ENCODE measurements at places on chromosomes 2 and 18.

- DNase-seq, result no peak
Measured at GRCh38 chr2:30239308-30239985, 8.1 kb downstream of the LBH start.

GRCh38 chr2:230932556-230933511, 7.8 kb upstream of the GPR55 start:
- DNase-seq, result no peak

DNA sequence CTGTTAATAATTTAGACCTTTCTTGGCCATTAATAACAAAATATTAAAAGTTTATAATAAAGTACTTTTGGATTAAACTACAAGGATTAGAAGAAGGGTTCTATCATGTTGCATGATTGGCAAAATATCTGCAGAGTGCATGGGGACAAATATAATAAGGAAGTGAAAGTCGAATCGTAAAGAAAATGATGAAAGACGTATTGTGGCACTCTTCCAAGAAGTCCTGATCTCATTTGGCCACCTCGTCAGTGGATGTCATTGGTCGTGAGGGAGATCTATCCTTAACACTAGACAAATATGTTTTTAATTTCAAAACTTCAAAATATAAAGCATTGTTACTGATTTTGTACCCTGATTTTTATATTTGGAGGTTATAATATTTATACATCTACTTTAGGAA, 197.7 kb upstream of the STON1 start:
- DNase-seq, result no peak

DNA sequence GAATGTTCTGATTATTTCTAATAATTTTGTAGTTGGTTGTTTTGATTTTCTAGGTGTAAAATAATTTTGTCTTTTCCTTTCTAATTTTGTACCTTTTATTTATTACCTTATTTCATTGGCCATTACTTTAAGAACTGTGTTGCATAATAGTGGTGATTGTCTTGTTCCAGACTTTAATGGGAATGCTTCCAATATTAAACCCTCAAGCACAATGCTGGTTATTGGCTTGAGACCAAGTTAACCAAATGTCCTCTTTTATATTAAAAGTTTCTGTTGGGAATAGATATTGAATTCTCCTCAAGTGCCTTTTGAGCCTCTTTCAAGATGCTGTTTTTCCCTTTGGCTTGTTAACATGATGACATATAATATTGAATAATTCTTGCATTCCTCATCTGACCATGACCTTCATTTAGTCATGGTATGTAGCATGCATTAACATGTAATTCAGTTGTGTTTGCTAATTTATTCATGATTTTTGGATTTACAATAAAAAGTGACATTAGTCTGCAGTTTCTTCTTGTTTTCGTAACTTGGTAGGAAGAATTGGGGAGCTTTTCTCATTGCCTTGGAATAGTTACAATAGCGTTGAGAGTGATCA, 141.7 kb downstream of the DIS3L2 start:
- peak; percentile 9 for DNase-seq

GRCh38 chr2:58571181-58571852, 330.2 kb upstream of the FANCL start:
- DNase-seq, result peak; percentile 74

GRCh38 chr2:188601391-188601790, 309.7 kb downstream of the GULP1 start:
- DNase-seq, result no peak

- DNase-seq, result peak; percentile 36
Measured at GRCh38 chr2:135742325-135742757, 686 bp downstream of the UBXN4 start.

- no peak for DNase-seq
Measured at GRCh38 chr2:9052821-9053533, 49.5 kb upstream of the MBOAT2 start.

GRCh38 chr2:64750817-64751285, 97.1 kb upstream of the SERTAD2 start:
- peak; percentile 99 for DNase-seq

- DNase-seq, result no peak
Measured at GRCh38 chr2:36473230-36473629, 117.7 kb downstream of the CRIM1 start.

GRCh38 chr18:24662412-24662821, 202.0 kb downstream of the HRH4 start:
- no peak for DNase-seq

- no peak for DNase-seq
Measured at GRCh38 chr2:6657855-6658254, 207.9 kb downstream of the CMPK2 start.

DNA sequence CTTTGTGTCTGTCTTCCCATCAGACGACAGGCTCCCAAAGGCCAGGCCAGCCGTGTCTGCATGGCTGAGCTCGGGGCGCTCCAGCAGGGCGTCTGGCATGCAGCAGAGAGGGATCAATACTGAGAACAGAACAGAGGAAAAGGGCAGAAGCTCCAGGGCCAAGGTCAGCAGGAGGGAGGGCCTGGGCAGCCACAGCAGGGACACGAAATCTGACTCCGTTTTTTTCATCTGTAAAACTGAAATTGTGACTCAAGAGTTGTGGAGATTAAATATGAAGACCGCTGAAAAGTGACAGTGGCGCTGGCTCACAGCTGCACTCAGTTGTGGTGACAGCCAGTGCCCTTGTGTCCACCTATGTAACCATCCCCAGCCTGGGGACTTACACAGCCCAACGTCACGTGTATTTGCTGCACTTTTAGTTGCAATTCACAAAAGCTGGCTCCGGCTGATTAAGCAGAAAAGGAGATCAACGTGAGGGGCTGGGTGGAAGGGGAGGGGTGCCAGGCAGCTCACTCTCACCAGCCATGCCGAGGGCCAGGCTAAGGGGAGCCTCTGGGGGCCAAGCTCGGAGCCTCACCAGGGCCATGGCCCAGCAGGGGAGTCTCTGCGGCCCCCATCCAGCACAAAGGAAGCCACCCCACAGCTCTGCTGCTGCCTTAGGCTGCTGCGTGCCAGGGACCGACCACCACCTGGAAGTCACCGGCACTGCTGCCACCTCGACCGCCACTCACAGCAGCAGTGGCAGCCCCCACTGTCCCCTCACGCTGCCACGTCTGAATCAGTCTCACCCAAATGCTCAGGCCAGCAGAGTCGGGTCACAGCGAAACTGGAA, 74.7 kb downstream of the EIPR1 start:
- DNase-seq, result no peak

GRCh38 chr2:29239209-29239960, 124.2 kb downstream of the CLIP4 start:
- DNase-seq, result no peak

- DNase-seq, result no peak
Measured at GRCh38 chr2:237919593-237919992, 47.2 kb upstream of the UBE2F start.

DNA sequence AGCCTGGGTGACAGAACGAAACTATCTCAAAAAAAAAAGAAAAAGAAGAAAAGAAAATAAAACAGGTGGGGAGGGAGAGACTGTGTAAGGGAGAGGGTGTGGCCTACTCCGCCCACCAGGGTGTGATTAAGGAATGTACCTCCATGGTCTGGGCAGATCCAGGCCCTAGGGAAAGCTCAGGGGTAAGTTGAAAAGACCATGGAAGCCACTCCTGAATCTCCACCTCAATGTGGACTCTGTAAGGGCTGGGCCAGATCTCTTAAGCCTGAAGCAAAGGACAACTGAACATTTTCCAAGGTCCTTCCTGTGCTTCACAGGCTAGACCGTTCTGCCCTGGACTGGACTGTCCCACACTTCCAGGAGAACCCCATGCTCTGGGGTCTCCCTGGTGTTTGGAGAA, 9.7 kb upstream of the ATG16L1 start:
- no peak for DNase-seq

DNA sequence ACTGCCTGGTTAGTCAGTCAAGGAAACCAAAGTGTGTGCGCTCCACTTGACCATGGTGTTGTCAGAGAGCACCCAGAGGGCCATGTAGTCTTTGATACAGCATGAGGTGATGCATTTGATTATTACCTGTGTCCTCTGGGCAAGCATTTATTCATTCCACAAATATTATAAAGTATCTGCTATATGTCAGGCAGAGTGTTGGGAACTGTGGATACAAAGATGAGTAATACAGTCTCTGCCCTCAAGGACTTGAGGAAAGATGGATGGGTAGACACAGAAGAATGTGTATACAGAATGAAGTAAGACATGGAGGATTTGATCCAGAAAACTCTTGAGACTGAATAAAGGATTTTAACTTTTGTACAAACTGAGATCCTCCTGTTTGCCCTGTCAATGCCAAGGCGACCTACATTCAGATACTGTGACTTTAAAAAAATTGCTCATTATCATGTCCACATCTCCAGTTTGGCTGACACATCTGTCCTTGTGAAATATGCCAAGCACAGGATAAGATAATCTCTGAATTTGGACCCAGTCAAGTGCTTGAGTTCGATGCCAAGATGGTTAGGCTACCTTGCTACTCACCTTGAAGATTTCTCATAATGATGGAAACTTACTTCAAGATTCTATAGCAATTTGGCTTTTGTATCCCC, 50.8 kb downstream of the ACYP2 start:
- DNase-seq, result no peak

DNA sequence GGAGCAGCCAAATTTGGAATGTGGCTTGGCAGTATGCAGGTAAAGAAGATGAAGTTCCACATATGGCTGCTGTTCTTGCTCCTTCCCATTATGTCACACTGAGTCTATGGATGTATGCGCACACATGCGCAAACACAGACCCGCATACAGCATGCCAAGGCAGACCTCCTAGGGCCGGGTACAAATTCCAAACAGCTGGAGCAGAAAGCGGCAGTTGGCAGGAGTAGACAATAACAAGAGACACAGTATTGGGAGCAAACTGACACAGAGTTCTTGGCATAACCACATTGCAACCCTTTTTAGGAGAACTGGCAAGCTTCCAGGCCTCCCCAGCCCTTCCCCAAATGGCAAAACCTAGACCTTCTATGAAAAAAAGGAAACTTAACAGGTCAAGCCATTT, 268.9 kb downstream of the SP3 start:
- peak; percentile 99 for DNase-seq

GRCh38 chr2:28976584-28976983, 4.5 kb upstream of the TOGARAM2 start:
- DNase-seq, result no peak

- peak; percentile 79 for DNase-seq
Measured at GRCh38 chr2:181104512-181105115, 124.2 kb downstream of the UBE2E3 start.

GRCh38 chr18:42029092-42029491, 74.1 kb downstream of the PIK3C3 start:
- no peak for DNase-seq

GRCh38 chr2:209933499-209934483, 68.6 kb upstream of the RPE start:
- peak; percentile 87 for DNase-seq

DNA sequence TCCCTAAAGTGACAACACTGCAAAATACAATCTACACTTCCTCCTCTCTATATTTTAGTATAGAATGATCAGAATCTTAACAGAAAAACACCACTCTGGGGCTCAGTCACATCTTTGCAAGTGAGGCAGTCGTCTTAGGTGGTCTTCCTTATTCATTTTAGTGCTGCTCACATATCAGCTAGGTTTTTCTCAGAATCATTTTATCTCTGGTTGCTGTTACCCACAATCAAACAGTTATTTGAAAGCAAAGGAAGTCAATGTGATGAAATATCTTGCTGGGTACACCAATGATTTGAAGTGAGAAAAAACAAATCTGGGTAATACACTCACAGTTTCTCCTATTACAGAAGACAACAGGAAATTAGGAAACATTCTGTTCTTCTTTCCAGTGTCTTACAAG, 275.2 kb downstream of the DSEL start:
- DNase-seq, result no peak

GRCh38 chr2:186126181-186126580, 359.9 kb upstream of the ZC3H15 start:
- DNase-seq, result peak; percentile 88

DNA sequence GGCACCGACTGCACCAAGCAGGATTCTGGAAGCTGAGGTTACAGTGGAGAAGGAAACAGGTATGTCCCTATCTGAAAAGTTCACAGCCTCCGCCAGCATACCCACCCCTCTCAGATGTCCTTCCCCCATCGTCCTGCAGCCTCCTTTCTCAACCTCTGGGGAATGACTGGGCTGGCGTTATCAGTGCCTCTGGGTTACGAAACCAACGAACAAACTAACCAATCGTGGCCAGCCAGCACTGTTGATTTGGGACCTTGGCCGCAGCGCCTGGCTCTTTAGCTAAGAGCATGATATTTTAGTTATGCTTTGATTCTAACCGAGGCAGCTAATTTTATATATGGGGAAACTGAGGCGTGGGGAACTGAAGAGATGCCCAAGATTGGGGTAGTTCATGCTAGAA, 233.0 kb downstream of the TFCP2L1 start:
- DNase-seq, result no peak

DNA sequence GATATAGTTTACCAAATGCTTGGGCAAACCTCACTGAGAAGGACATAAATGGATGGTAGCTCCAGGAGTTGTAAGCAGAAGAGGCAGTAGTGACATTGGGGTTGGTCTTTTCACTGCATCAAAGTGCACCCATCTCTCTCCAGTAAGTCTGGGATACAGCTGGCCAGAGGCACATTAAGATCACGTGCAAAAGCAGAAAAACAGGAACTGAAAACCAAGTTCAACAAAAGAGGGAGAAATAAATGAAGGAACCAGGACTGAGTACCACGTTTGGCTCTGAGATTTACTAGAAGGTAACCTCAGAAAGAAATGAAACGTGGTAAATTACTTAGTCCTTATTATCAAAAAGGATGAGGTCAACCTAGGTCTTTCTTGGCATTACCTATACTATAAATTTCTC, 259.2 kb downstream of the OSR1 start:
- DNase-seq, result no peak
